Stimulated activated CD8-positive, alpha-beta memory T cell treated with anti-CD3 and anti-CD28 coated beads, Interleukin-15, amount 100 ng/mL, for 4 hours (primary cell): ENCODE measurements at places on chromosomes 6 and 20.

GRCh38 chr6:3970097-3970496 is 108.8 kb downstream of the FAM217A start:
- DNase-seq, result no peak

GRCh38 chr20:34874094-34874654 is 1.5 kb upstream of the GGT7 start:
- no peak for DNase-seq

DNA sequence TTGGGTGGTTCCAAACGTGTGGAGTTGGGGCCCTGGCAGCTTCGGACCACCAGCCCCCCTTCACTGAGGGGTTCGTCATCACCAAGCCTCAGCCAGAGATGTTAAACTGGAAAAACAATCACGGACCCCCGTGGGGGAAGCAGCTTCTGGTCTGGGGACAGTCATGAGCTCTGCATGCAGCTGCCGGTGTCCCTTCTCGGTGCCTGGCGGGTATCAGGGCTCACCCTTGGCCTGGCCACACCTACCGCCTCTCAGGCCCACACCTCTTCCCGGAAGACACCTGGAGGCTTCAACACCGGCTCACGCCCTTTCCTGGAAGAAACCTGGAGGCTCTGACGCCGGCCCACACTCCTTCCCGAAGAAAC is 77.8 kb upstream of the BHLHE23 start:
- DNase-seq, result no peak

GRCh38 chr20:34636648-34637047 is 40.2 kb downstream of the PIGU start:
- DNase-seq, result no peak

GRCh38 chr20:5133998-5134397 is 7.2 kb downstream of the CDS2 start:
- DNase-seq, result no peak

GRCh38 chr20:3696200-3696599 is 14.4 kb upstream of the ADAM33 start:
- DNase-seq, result no peak

- DNase-seq, result no peak
Observed at GRCh38 chr6:49526598-49526997, 23.9 kb upstream of the C6orf141 start.

- no peak for DNase-seq
Observed at GRCh38 chr6:160775792-160776580, 73.9 kb downstream of the PLG start.

DNA sequence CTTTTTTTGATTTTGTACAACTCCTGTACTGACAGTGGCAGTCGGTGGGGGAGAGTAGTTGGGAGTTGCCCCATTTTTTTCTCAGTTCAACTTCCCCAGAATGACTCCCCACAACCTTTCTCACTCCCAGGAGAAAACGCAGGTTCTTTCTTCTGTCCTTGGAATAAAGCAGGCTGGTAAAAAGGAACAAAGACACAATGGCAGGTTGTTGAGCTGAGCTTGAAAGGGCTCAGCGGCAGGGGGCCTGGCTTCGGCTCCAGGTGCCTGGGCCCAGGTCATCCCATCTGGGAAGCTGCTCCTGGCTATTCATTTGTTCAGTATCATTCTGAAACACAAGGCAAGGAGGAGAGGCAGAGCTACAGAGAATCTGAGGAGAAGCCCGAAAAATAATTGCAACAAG is 46.2 kb downstream of the PROKR2 start:
- no peak for DNase-seq

DNA sequence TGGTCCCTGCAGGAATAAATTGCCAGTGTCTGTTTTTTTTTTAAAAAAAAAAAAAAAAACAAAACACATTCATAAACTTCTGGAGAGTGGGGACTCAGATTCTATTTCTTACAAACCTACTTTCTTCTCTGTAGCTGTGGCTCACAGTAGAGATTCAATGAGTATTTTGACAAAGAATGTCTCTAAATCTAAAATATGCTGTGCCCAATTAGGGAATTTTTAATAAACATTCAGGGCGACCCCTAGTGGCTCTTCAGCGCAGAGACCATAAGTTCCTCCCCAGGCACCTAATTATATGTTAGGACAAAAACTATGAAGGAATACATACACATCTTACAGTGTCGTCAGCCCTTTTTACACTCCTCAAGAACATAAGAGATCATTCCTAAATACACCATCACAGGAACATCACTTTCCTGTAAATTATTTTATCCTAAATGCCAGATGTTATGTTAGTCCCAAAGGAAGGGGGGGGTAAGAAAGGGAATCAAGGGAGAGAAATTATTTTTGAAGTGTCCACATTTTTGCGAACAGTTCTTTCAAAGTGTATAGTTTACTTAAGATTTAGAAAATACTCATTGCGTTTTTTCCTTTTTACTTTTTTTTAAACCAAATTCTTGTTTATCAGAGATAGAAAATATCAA is 21.8 kb upstream of the NAA20 start:
- DNase-seq, result no peak

- DNase-seq, result no peak
Observed at GRCh38 chr6:16882230-16882629, 121.0 kb upstream of the ATXN1 start.

- no peak for DNase-seq
Observed at GRCh38 chr6:24899136-24899996, 36.4 kb downstream of the RIPOR2 start.

- DNase-seq, result no peak
Observed at GRCh38 chr6:96466147-96466863, 55.3 kb upstream of the UFL1 start.

DNA sequence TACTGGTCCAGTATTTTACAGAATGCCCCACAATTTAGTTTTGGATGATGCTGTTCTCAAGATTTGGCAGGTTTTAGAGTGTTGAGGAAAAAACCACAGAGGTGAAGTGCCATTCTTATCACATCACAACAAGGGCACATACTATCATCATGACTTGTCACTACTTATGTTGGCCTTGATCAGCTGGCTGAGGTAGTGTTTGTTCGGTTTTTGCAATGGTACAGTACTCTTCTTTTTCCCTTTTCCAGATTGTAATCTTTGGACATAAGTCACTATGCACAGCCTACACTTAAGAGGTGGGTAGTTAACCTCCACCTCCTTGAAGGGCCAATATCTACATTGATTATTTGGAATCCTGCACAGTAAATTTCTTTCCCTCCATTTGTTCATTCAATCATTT is 8.8 kb downstream of the TENT5A start:
- DNase-seq, result no peak
